ENCODE measurements at places on chromosomes 3 and 15. TPM values are rescaled to one million over a fixed set of nuclear protein-coding genes. Genes with fewer than 3 reads are reported as not detected.

Gene NR2E3
- 0.07 TPM for polyA plus RNA-seq

Gene RTP4
- polyA plus RNA-seq = 4.4 TPM

Gene IL17RE
- polyA plus RNA-seq = 0.64 TPM

Gene FAM81A
- polyA plus RNA-seq = not detected

Gene TUSC2
- polyA plus RNA-seq = 53.7 TPM

Gene CTXN2
- polyA plus RNA-seq = not detected

Gene COLQ
- polyA plus RNA-seq = 0.15 TPM

Gene ZKSCAN7
- polyA plus RNA-seq = 2.6 TPM

Gene CLDN18
- polyA plus RNA-seq = not detected

Gene WDR93
- 0.33 TPM for polyA plus RNA-seq

Gene GOLGA8J
- polyA plus RNA-seq = not detected

Gene TMEM62
- 5.4 TPM for polyA plus RNA-seq

Gene IL20RB
- not detected for polyA plus RNA-seq

Gene SEMA3F
- not detected for polyA plus RNA-seq

Gene CFAP20DC
- not detected for polyA plus RNA-seq

Gene SATB1
- polyA plus RNA-seq = 242 TPM

Gene CASR
- not detected for polyA plus RNA-seq

Gene SHC4
- polyA plus RNA-seq = not detected
